Thoracic aorta endothelial cell (primary cell): ENCODE measurements at places on chromosomes 5 and 9. TPM values are rescaled to one million over a fixed set of nuclear protein-coding genes. Genes with fewer than 3 reads are reported as not detected.

SGCD gene
- under 0.01 TPM in 2 replicates for total RNA-seq

LRRC70 gene
- 42.6 and 45.2 TPM in 2 replicates for total RNA-seq

TMOD1 gene
- 0.27 and 1.2 TPM in 2 replicates for total RNA-seq

HSPA5 gene
- total RNA-seq = 197 and 246 TPM in 2 replicates

FAM151B gene
- 2.9 and 3.4 TPM in 2 replicates for total RNA-seq
